ENCODE measurements at places on chromosomes 3 and 15.
A peak's percentile ranks its signal among the peaks of the same experiment; 100 is the strongest.

- DNase-seq: peak; percentile 41
Measured at GRCh38 chr3:186746008-186746407, 28.8 kb downstream of the KNG1 start.

GRCh38 chr15:25186411-25186810 lies 231.6 kb downstream of the SNRPN start:
- no peak for DNase-seq

- no peak for DNase-seq
Measured at GRCh38 chr15:68389936-68390817, 41.8 kb downstream of the ITGA11 start.

DNA sequence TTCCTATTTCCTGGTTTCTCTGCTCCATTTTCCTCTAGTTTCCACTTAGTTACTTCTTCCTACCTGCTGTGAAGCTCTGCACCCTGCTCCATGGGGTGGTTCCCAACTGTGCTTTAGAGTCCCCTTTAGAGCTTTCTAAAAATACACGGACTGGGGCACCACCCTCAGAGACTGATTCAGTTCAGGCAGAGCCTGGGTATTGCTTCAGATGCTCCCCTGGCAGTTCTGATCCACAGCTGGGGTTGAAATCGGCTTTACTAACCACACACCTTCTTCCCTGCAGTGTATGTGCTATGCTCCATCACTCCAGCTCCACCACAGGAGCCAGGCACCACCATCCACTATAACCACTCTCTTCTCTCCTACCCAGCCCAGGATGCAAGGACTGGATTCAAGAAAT lies 12.6 kb downstream of the ANP32A start:
- DNase-seq: no peak

DNA sequence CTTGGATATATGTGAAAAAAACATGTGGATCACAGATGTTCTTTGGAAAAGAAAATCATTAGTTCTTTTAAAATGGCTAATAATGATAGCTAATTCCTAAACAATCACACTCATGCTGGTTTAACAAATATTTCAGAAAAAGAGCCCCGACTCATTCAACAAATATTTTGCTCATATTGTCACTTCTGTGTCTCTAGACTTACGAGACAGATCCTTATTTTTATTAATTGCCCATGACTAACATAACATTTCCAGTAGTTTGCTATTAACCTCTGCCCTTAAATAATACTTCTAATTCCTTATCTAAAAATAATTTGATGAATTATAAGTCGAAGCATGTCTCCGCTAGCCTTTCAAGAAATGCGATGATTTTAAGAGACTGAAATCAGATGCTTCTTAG lies 70.4 kb downstream of the SATB1 start:
- no peak for DNase-seq

DNA sequence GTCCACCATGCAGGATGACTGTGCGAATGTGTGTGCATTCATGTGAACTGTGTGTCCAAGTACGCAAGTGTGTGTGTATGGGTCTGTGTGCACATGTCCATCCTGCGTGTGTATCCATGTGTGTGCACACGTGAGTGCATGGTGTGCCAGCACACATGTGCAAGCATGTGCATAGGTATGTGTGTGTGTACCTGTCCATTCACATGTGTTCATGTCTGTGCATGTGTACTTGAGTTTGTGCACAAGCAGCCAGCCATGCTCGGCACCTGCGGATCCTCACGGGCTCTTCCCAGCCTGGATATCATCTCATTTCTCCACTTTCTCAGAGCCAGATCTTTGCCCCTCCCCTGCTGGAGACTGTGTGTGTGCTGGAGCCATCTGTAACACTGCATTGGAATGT lies 18.7 kb upstream of the PLXNA1 start:
- DNase-seq: no peak

DNA sequence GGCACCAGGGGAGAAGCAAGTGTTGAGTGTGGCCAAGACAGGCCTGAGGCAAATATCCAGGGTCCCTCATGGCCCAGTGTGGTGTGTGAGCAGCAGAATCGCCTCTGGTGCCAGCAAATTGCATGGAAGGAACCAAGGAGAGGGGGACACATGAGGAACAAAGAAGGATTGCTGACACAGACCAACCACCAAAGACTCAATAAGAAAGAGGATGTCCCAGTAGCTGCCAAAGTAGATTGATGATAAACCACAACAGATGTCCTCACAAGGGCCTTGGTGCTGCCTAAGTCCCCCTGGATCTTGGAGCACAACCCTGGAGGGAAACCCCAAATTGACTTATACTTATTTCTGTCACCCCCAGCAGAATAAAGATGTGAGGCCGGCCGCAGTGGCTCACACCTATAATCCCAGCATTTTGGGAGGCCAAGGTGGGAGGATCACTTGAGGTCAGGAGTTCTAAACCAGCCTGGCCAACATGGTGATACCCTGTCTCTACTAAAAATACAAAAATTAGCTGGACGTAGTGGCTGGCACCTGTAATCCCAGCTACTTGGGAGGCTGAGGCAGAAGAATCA lies 10.6 kb downstream of the SRGAP3 start:
- no peak for DNase-seq

- DNase-seq: no peak
Measured at GRCh38 chr3:23920151-23920655, 3.3 kb downstream of the RPL15 start.

GRCh38 chr3:48186631-48187300 lies 1.5 kb downstream of the CDC25A start:
- no peak for DNase-seq

DNA sequence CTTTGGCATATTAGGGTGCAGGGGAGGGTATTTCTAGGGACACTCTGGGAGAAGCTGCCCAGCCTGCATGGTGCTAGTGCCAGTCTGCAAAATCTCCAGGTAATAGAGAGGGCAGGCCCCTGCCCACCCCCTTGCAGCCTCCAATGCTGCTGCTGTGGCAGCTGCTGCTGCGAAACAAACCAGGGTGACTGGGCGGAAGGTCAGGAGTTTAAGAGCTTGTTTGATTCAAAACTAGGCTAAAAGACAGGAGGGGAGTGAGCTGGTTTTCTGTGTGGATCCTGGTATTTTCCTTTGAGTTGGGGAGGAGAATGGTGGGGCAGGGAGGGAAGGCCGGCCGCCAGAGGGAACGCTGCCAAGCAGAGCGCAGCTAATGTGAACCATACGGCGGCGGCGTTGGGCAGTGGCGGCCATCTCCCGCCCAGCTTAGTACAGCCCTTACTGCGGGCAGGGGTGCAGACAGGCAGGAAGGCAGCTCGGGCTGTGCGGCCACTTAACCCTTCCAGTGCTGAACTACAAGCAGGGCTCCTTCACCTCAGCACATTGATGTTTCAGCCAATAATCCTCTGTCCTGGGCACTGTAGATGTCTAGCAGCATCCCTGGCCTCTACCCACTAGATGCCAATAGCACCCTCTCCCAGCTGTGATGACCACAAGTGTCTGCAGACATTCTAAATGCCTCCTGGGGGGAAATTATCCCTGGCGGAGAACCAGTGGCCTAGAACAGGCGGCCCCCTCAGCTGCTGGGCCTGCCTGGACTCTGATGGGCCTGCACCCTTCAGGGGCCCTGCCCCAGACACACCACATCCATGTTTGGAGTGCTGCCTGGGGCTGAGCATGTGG lies 125.7 kb downstream of the EEFSEC start:
- DNase-seq: peak; percentile 29

- no peak for DNase-seq
Measured at GRCh38 chr3:23701716-23702597, 103.8 kb upstream of the UBE2E1 start.

DNA sequence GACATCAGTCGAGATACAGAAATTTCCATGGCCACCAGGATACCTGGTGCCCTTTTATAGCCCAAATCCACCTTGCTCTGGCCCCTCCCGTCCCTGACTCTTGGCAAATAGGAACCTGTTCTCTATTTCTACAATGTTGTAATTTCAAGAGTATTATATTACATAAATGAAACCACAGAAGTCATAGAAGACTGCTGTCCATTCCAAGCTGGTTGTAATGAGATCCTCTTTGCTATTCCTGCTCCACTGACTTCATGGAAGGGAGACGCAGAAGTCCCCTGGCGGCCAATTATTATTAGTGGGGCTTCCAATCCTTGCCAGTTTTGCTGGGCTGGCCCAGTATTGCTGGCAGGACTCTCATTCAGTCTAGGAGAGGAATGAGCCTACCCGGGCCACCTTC lies 26.6 kb downstream of the DCP1A start:
- no peak for DNase-seq

DNA sequence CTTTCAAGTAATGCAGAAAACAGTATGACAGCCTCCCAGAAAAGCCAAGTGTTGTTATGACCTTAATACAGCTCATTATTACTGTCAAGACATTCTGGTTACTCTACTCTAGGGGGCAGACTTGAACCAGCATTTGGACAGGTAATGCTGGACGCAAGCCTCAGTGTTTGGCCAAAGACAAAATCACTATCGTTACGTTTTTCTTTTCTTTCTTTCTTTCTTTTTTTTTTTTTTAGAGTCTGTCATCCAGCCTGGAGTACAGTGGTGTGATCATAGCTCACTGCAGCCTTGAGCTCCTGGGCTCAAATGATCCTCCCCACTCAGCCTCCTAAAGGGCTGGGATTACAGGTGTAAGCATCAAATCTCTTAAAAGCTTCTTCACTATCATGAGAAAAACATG lies 29.4 kb upstream of the TMEM45A start:
- no peak for DNase-seq

GRCh38 chr3:131329774-131330173 lies 51.8 kb upstream of the NUDT16 start:
- no peak for DNase-seq

DNA sequence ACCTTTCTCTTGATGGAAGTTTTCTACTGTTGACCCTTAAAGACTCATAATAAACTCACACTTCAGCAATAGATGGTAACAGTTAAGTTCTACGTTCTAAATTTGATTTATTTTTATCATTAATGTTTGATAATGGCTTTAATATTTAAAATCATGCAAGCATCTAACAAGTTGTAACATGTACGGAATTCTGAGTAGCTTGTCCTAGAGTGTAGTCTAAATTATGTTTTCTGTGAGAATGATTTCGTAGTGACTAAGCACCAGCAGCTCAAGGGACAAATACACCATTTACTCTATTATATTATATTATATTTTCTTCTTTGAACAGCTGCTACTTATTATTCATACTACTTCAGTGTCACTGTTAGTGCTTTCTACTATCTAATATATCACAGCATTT lies 345.6 kb downstream of the NLGN1 start:
- DNase-seq: no peak

DNA sequence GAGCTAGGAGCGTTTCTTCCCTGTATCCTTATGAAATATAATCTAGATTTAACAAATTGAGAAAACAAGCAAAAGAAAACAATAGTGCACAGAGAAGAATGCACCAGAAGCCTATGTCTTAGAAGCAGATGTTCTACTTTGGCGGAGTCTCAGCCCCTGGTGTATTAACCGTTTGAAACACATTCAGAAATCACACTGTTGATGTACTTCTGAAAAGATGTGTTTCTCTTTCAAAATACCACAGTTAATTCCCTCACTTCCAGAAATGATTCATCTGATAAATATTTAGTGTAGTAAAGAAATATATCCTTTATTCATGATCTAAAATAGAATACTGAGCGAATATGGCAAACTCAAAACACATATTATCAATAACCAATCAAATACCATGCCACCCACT lies 77.7 kb downstream of the CBLB start:
- no peak for DNase-seq

- DNase-seq: peak; percentile 72
Measured at GRCh38 chr15:78049691-78050440, 27.6 kb downstream of the TBC1D2B start.
